ENCODE measurements at places on chromosomes 16 and 17.

- DNase-seq = no peak
Measured at GRCh38 chr16:81668243-81669097, 110.6 kb upstream of the PLCG2 start.

- no peak for DNase-seq
Measured at GRCh38 chr16:71852158-71852557, 6.4 kb downstream of the ATXN1L start.

GRCh38 chr17:78705071-78705470 lies 77.0 kb downstream of the CYTH1 start:
- DNase-seq = no peak

DNA sequence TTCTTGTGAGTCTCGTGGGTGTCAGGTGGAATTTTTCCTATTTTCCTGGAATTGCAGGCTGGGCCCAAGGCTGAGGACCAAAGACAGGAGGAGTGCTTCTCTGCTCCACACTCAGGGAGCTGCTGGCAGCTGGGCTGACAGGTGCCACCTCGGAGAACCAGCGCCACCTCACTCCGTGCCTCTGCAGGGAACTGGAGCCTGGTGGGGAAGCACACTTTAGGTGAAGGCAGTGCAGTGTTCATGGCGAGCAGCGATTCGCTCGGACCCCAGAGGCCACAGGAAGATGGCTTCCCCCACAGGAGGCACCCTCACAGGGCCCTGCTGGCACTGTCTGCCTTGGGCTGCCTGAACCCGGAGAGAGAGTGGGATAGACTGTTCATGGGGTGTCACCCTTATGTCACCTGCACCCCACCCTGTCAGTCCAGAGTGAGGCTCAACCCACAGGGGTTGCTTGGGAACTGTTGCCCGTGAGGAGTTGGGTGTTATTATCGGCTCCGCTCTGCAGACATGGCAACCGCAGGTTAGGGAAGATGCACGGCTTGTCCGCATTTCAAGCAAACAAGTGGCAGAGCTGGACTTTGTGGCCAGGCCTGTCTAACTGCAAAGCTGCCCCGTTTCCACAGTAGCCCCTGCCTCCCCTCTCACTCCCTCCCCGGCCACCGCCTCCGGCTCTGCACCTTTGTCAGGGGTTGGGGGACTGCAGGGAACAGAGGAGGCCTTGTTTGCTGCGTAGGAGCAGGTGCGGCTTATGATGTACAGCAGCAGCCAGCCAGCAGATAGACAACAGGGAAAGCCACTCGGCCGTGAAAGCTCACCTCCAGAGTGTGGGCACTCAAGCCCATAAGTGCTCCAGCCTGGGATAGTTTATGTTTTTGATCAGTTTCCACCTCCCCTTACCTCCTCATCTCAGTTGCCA lies 15.5 kb downstream of the TBC1D24 start:
- no peak for DNase-seq

DNA sequence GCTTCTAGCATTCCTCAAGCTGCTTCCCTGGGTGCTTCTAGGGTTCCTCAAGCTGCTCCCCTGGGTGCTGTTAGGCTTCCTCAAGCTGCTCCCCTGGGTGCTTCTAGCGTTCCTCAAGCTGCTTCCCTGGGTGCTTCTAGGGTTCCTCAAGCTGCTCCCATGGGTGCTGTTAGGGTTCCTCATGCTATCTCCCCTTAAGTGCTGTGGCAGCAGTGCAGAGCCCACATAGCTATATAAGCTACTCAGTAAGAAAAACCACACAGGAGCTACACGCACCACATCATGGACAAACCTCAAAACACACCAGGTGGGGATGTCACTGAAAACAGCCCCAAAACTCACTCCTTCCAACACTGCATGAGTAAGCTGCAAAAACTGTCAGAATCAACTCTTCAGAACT lies 35.2 kb downstream of the ANKRD11 start:
- no peak for DNase-seq

DNA sequence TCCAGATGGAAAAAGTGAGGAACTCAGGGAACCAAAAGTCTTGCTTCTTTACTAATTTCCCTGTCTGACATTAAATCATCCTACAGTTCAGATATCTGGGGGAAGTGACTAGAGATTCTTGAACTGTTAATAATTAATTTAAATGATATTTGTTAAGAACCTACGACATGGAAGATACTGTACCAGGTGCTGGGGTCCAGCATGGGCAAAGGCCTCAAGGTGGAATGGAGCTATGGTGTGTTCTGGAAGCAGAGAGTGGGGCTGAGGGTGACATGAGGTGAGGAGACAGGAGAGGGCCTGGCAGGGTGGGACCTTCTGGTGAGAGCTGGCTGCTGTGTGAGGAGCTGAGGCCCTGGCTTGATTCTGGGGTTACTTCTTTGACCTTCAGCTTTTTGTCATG lies 6.0 kb upstream of the CCL2 start:
- no peak for DNase-seq

- DNase-seq = no peak
Measured at GRCh38 chr17:36598951-36599401, 2.4 kb upstream of the MRM1 start.

GRCh38 chr17:29584452-29585079 lies 4.9 kb downstream of the GIT1 start:
- no peak for DNase-seq

DNA sequence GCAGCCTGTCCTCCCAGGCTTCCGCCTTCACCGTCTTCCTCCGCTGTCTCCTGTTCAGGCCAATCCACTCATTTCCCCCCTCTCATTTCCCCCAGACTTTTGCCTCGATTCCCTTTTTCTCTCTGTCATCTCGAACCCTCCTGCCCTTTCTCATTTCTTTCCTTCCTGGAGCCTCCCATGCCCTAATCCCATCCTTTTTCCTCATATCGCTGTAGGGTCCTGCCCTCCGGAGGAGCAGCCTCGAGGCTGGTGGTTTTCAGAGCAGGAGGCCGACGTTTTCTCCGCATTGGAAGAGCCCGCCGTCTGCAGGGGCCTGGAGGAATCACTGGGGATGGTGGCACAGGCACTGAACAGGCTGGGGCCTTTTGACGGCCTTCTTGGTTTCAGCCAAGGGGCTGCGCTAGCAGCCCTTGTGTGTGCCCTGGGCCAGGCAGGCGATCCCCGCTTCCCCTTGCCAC lies 597 bp downstream of the OVCA2 start:
- DNase-seq = no peak

DNA sequence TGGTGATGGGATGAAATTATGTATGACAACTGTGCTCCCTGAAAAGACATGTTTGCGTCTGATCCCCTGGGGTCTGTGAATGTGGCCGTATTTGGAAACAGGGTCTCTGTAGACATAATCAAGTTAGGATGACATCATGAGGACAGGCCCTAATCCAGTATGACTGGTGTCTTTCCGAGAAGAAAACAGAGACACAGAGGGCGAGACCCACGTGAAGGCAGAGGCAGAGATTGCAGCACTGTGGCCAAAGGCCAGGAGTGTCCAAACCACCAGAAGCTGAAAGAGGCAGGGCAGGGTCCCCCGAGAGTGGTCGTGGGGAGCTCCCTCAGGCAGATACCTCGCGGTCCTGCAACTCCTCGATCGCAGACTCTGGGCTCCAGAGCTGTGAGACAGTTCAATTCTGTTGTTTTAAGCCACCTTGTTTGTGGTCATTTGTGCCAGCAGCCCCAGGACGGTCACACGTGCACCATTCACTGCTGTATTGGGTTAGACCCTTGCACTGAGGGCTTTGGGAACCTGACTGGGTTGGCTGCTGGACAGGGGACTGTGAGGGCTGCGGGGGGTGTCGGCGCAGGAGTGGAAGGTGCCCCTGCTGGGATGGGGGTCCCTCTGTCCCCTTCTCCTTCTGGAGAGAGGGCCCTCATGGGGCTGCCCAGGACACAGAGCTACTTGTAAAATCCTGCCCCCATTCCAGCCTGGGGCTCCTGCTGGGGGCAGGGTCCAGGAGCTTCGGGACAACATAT lies 27.7 kb downstream of the METRNL start:
- DNase-seq = no peak

- DNase-seq = no peak
Measured at GRCh38 chr17:46025510-46026165, 26.6 kb downstream of the STH start.

- peak; percentile 27 for DNase-seq
Measured at GRCh38 chr16:27446721-27447120, 44.7 kb downstream of the IL21R start.

DNA sequence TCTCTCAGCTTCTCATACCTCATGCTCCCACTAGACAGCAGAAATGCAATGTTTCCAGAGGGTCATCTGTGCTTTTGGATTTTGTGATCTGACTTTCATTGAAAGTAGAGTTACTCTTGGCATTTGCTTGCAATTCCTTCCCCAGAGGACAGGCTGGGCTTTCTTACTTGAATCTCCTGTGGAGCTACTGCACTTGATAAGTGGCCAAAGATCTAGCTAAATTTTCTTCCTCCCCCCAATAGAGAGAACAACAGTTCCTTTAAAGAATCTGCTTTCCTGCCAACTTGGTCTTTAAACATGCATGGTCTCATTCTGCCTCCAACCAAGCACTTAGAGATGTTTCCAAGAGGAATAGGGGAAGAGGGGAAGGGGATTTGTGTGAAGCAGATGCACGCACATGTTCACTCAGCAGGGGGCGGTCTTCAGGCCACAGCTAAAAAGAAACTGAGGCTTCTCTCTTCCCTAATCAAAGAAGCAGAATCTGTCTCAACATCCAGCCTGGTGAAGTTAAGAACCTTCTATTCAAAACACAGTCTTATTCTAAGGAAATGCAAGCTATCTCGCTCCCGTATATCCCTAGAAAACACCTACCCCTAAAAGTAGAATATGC lies 229.6 kb downstream of the ZFHX3 start:
- DNase-seq = no peak

- DNase-seq = no peak
Measured at GRCh38 chr17:82752371-82753200, 721 bp downstream of the TBCD start.

GRCh38 chr16:12498077-12498476 lies 305.6 kb downstream of the CPPED1 start:
- DNase-seq = no peak

- DNase-seq = no peak
Measured at GRCh38 chr16:2699791-2700600, 17.7 kb downstream of the KCTD5 start.

- DNase-seq = no peak
Measured at GRCh38 chr16:72128701-72129100, 35.1 kb downstream of the DHX38 start.

DNA sequence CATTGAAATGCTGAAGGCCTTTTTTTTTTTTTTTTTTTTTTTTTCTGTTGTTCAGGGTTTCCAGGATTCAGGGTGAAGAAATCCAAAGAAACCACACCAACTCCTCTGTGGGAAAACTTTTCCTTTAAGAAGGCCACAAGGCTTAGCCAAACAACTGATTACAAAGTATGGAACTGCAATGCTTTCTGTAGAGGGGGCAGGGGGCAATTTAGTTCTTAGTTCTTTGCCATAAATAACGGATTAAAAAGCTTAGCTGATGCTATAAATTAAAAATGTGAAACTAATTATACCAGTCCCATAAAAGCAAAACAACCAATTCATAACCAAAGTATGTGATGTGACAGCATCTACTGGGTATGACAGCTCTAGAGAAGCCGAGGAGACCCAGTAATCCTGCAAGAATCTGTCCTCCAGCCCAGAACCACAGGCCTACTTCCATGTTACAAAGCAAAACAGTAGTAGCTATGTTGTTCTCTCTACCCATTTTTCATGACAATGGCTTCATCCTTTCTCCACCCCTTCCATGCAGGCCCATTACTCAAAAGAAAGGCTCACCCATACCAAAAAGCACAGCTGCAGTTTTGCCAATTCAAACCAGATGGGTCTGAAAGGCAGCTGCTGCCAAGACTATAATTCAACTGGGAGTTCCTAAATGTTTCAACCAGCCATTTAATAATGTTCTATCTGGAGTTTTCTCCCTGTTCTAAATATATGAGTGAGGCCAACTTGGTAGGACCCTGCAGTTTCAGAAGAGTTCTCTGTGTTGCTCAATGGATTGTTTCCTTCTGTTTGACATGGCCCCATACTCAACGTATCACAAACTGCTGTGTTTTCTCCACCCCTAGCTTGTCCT lies 167.1 kb upstream of the ZFHX3 start:
- no peak for DNase-seq

DNA sequence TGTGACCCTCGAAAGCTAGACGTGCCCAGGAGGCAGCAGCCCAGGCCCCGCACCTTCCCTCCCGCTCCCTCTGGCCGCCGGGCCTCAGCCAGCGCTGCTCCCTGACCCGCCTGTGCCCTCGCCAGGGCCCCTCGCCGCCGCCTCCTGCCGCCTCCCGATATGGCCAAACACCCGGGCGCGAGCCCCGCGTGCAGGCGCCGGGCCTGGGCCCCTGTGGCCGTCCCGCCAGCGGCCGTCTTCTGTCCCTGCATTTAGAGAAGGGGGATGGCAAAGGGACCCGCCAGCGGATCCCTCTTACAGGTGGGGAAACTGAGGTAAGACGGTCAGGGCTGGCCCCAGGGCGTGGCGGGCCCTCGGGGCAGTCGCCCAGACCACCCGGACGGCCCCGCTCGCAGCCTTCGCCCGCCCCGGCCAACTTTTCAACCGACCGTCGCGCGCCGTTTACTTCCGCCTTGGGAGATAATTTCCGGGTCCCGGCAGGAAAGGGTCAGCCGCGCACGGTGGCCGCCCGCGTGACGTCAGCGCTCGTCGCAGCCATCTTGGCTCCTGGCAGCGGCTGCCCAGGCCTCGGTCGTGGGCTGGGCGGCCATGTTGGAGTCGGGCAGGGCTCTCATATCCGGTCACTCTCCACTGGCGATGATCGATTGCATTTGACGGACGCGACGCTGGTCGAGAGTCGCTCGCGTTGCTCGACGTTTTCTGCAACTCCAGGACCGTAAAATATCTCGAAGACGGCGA lies 7.0 kb upstream of the GNG13 start:
- DNase-seq = peak; percentile 68

DNA sequence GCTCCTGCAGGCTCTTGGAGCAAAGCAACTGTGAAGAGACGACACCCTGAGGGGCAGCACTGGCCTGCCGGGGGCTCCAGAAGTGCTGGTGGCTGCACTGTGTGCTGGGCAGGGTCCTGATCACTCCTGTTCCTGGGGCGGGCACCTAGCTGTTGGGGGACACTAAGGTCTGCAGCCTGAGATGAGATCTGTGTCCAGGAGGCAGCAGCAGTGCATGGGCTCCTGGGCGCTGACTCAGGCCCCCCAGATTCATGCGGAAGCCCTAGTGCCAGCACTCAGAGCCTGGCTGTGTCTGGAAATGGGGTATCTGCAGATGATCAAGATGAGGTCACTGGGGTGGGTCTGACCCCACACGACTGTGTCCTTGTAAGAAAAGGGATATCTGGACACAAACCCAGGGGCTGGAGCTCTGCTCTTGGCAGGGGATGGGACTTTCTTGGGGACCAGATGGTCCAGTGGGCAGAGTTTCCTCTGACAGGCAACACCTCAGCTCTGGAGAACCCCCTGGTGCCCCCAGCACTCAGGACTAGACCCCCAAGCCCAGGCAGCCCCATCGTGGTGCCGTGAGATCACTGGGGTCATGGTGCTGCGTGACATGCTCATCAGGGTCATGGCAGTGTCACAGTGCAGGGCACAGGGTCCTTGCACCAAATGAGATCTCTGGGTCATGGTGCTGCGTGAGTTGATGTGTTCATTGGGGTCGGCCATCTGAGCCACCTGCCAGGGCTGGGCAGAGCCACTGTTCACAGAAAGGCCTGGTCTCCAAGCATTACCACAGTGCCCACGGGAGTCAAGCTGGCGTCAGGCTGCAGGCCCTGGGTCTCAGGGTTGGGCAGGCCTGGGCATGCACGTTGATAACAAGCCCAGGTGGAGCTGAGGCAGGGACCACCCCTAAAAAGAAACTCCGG lies 9.5 kb downstream of the FAAP100 start:
- no peak for DNase-seq

- no peak for DNase-seq
Measured at GRCh38 chr17:1467898-1468492, 12.0 kb upstream of the CRK start.

- DNase-seq = no peak
Measured at GRCh38 chr17:78875363-78876093, 27.5 kb downstream of the CEP295NL start.

GRCh38 chr16:72467157-72467759 lies 295.3 kb upstream of the PMFBP1 start:
- no peak for DNase-seq

All from stimulated activated CD8-positive, alpha-beta memory T cell treated with anti-CD3 and anti-CD28 coated beads, Interleukin-7, amount 100 ng/mL, for 24 hours (primary cell).